ENCODE measurements at places on chromosomes 1 and 21.

GRCh38 chr1:93033029-93033428 lies 46.1 kb upstream of the MTF2 start:
- no peak for DNase-seq

GRCh38 chr1:246355411-246356230 lies 151.5 kb downstream of the SMYD3 start:
- no peak for DNase-seq

DNA sequence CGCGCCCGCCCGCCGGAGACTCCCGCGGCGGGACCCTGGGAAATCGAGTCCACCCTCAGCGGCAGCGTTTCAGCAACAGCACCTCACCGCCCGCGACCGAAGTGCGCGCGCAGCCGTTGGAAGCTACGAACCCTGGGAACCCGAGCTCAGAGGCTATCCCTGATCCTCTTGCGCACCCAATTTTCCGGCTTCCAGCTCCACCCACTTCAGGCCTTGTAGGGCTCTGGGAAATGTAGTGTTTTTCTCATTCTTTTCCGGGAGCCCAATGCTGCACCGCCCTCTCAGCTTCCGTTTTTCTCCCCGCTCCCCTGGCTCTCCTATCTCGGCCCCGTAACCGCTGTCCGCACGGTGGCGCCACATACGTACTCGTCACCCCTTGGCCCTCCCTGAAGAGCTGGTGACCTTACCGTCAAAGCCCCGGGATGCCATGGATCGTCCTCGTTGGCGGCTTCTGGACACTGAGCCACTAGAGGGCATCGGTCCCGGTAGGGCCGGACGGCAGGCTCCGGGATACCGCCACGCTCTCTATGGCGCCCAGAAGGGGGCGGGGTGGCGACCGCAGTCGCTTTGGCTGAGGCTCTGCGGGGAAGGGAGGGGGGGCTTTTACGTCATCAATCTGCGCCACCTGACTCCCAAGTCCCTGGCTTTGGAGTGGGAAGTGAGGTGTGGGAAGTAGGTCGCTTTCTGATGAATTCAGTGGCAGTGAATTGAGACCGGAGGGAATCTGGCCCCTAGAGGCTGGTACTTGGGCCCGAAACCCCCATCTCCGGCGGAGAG lies at the start of the genes ODR4 and TPR:
Gene ODR4, plus strand, starts transcription at position 687 of the 777 bp plus-strand sequence. CDS start 3,948 bp downstream, outside the sequence.
Gene TPR, minus strand, starts transcription at position 102 of the 777 bp plus-strand sequence. CDS start 225 bp downstream, outside the sequence.
- DNase-seq, result peak; percentile 96

DNA sequence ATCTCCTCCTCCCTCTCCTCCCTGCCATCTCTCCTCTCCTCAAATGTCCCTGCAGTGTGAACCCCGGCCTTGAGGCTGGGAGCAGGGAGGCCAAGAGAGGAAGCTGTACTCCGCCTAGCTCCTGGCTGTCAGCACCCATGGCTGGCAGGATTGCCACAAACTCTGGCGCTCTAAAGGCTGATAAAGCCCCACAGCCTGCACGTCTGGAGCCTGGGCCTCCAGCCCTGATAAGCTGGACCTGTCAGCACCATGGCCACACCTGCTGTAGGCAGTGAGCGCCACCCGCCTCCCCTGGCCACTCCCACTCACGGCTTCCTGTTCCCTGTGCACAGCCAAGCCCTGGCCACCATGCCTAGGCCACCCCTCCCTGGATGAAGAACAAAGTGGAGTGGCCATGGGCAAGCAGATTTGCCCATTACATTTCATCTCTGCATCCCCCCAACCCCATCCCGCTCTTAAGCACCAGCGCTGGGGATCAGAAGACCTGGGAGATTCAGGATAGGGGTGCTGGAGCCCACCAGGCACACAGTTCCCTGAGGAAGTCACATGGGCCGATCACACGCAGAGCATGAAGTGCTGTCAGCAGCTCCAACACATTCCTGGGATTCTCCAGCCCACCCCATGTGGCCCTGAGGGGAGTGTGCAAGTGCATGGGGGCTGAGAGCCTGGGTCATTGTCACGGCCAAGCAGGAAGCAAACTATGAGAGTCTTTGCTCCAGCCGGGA lies 24.2 kb upstream of the NPPB start:
- no peak for DNase-seq

DNA sequence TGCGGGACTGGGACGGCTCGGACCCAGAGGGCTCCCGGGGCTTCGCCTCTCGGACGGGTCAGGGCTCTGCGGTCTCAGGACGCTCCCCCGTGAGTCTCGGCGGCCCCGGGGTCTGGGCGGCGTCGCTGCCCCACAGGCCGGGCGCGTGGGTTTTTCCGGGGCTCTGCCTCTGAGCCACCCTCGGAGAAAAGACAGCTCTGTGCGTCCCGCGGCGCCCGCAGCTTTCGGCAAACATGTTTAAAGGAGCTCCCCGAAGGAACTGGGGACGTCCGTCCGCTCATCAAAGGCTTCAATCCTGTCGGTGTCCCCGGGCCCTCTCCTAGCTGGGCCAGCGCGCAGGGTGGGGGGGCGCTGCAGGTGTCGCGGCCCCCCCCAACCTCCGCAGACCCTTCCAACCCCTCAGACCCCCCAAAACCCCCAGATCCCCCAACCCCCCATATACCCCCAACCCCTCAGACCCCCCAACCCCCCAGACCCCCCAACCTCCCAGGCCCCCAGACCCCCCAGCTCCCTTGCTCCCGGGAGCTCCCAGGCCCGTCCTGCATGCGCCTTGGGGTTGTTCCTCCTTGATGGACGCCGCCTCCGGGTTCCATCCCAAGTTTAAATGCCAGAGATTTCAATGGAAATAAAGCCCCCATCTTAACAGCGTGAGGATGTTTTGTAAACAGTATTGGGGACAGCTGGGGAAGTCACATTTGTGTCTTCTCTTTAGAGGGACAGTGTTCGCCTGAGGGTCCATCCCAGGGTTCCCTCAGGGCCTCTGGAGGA lies 996 bp upstream of the C1orf159 start:
- DNase-seq, result peak; percentile 59

GRCh38 chr1:98903261-98903660 lies 101.4 kb downstream of the PLPPR5 start:
- DNase-seq, result no peak

- DNase-seq, result no peak
Measured at GRCh38 chr1:21703318-21703963, 34.3 kb upstream of the RAP1GAP start.

- DNase-seq, result no peak
Measured at GRCh38 chr1:217089361-217090014, 366.3 kb upstream of the ESRRG start.

DNA sequence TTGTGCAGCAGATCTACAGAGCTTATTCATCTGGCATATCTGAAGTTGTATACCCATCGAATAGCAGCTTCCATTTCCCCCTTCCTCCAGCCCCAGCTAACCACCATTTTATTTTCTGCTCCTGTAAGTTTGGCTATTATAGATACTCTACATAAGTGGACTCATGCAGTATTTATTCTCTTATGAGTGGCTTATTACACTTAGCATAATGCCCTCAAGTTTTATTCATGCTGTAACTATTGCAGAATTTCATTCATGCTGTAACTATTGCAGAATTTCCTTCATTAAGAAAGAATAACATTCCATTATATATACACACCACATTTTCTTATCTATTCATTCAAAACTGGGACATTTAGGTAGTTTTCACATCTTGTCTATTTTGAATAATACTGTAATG lies 30.5 kb upstream of the IFI16 start:
- no peak for DNase-seq

- DNase-seq, result no peak
Measured at GRCh38 chr1:10387677-10388386, 11.0 kb upstream of the PGD start.

- DNase-seq, result no peak
Measured at GRCh38 chr1:161718559-161719324, 2.6 kb upstream of the FCRLB start.

DNA sequence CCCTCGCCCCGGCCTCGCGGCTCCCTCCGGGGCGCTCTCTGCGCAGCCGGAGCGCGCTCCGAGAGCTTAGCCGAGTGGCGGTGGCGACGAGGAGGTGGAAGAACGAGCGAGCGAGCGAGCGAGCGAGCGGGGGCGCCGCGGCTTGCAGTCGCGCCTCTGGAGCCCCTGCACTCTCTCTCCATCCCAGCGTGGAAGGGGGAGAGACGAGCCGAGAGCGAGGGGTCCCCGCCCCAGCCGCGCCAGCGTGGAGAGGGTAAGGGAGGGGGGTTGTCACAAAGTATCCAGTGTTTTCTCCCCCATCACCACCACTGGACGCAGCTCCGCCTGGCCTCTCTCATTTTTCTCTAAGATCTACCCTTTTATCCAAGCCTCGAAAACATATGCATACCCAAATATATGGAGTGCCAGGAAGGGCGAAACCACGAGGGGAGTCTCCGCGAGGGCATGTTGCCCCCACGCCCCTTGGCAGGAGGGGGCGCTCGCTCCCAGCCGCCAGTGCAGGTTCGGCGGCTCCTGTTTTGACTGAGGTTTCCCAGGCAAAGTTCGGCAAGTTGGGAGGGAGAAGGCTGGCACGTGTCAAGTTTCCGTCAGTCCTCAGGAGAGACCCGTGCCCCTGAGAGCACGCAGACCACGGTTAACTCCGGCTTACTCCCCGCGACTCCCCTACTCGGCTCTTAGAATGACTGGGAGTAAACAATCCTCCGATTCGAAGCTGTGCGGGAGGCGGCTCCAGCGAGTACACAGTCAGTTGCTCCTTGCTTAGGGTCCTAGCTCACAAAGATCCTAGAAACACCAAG lies 569 bp upstream of the DAB1 start:
- DNase-seq, result peak; percentile 30

DNA sequence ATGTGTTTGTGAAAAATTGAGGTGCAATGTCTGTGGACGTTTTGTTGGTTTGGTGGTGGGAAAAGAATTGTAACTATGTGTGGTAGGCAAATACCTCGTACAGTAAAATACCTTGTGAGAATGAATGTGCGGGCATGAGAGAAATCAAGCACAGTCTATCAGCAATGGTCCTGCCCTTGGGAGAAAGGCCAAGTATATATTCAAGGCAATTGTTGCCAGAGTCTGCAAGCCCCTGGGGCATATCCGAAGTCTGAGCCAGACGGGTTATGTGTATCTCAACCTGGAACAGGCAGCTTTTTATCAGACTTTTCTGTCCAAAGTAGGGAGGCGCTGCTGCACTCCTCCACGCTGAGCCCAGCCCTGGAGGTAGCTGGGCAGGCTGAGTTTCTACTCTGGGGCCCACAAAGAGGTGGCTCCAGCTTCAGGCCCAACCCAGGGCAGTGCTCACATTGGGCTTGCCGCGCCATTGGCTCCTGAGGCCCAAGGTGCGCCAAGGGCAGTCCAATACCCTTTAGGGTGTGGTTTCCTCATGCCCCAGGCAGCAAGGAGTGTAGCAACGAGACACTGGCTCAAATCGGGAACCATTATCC lies 9.4 kb upstream of the GNL2 start:
- DNase-seq, result no peak

- DNase-seq, result no peak
Measured at GRCh38 chr1:168686666-168687065, 42.3 kb downstream of the DPT start.

DNA sequence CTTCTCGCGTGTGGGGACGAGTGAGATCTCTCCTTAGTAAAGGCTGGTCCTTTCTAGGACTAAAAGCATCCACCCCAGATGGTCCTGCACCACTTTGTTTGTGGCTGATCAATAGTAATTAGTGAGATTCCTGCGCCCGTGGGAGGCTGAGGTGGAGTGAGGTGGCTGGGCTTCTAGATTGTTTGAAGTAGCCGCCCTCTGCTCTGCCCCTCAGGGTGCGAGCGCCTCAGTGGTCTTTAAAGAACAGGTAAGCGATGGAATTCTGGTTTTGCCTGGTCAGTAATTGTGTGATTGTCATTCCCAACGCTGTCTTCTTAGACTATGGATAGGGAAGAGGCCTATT lies 20.7 kb downstream of the PEX14 start:
- DNase-seq, result no peak

- no peak for DNase-seq
Measured at GRCh38 chr1:199720496-199720895, 307.0 kb upstream of the NR5A2 start.

- no peak for DNase-seq
Measured at GRCh38 chr1:169941982-169942830, 48.5 kb upstream of the SCYL3 start.

DNA sequence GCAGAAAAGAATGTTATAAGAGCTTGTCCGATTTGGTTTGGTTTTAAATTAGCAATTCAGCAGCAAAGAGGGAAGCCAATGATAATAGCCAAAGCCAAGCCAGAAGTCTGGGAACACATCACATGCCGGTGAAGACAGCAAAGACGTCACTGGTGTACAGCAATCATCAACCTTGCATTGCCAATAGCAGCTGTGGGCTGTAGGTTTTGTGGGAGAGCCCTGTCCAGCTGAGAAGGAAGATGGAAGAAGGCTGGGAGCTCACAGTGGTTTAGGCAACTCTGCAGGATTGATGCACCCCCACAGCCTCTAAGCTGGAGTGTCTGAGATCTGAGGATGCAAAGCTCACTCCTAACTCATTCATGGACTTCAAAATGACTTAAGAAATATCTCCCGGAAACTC lies 338.7 kb downstream of the SIPA1L2 start:
- DNase-seq, result no peak
